ENCODE measurements at places on chromosomes 16 and 17.

- DNase-seq, result no peak
Measured at GRCh38 chr16:30829130-30830071, 42.4 kb upstream of the ZNF629 start.

GRCh38 chr17:4174556-4174955 lies 31.6 kb downstream of the CYB5D2 start:
- DNase-seq, result no peak

GRCh38 chr16:17107450-17107849 lies 363.3 kb downstream of the XYLT1 start:
- DNase-seq, result no peak

DNA sequence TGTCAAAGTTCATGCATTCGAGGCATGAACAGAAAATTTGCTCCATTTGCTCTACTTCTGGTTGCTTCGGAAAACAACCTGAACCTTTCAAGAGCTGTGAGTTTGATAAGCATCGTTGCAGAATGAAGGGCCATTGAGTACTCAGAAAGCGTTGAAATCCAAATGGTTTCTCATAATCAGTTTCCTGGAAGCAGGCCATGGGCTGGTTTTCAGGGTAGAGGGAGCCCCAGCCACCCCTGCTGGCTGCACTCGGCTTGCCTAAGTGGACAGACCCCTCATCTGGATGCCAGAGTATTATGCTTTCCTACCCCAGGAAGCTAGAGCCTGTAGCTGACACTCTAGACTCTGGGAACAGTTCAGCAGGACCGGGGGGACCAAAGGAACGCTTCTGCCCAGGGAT lies 24.4 kb downstream of the SCNN1G start:
- DNase-seq, result no peak

GRCh38 chr16:76280421-76281215 lies 3.4 kb downstream of the CNTNAP4 start:
- DNase-seq, result no peak

DNA sequence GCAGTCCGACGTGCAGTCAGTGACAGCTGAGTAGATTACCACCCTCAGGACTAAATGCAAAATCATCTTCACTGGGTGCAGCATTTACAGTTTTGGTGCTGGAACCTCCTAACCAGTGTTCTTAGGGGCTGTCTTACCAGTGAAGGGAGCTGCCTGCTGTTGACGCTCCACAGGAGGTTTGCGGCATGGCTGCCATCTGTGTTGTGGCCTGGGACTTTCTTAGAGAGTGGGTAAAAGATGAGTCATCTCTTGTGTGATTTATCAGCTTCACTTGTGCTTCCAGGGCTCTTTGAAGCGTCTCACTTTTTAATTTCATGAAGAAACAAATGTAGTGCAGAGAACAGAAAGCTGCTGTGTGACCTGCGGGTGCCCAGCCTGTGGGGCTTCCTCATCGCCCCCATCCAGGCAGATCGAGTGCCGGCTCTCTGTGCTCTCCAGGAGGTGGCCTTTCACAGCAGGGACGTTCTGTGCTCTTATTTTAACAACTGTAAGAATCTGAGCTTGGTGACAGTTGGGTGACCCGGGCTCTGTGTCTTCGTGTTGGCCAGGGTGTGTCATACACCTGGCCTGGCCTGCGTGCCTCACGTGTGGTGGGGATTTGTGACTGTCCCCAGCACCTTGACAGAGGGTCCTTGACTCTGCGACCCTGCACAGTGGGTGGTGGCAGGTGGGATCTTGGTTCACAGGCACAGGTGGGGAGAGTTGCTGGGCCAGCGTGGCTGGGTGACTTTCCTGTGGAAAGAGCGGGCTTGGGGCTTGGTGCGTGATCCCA lies 24.3 kb upstream of the ZNF750 start:
- DNase-seq, result peak; percentile 88

GRCh38 chr17:76597156-76598003 lies 11.7 kb upstream of the ST6GALNAC2 start:
- DNase-seq, result no peak

- no peak for DNase-seq
Measured at GRCh38 chr17:8955021-8955959, 10.2 kb downstream of the PIK3R5 start.

DNA sequence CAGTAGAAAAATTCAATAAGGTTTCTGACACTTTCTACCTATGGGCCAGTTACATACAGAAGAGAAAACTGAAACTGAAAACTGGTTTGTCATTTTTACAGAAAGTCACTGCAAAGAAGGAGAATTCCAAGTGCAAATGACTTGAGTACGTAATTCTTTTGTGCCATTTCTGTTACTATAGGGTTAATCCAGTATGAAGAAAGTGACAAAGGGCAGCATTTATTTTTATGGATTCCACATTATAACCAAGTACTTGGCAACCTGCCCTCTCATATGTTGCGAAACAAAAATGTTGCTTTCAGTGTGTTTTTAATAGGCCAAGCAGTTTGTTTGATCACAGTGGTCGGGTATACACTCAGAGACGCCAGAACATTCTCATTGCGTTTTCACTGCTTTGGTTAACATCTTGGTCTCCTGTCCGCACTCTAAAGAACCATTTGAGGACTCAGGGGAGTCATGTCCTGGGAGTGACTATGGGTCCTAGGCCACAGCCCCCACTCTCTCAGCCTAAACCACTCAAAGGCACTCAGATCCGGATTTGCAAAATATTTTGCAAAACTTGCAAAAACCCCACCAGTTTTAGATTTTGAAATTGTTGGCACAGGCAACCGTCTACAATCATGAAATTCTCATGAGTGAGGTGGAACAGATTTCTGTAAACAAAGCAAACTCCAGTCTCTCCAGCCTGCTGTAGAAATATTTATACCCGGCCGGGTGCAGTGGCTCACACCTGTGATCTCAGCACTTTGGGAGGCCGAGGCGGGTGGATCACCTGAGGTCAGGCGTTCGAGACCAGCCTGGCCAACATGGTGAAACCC lies 15.4 kb upstream of the HELZ start:
- DNase-seq, result peak; percentile 74

DNA sequence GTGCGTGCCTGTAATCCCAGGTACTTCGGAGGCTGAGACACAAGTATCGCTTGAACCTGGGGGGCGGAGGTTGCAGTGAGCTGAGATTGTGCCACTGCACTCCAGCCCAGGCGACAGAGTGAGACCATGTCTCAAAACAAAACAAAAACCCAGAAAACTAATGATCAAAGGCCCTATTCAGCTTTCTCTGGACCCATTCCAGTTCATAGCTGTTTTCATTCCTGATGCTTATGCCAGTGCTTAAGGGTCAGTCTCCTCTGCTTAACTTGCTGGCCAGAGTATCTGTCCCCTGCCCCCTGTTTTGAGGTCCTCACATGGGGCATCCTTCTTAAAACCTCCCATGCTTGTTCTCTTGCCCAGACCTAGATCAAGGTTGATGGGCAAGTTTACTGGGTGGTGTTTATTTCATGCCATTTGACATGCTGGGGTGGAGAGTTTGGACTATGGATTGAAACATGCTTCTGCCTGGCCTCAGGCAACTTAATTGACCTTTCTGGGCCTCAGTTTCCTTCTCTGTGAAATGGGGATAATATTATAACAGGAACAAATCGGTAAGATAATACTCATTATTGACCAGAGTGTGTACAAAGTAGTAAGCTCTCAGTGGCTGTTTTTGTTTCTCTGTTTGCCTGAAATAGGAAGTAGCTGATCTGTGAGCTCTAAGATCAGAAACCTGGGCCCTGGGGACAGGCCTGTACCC lies 369.8 kb downstream of the CPPED1 start:
- DNase-seq, result no peak

DNA sequence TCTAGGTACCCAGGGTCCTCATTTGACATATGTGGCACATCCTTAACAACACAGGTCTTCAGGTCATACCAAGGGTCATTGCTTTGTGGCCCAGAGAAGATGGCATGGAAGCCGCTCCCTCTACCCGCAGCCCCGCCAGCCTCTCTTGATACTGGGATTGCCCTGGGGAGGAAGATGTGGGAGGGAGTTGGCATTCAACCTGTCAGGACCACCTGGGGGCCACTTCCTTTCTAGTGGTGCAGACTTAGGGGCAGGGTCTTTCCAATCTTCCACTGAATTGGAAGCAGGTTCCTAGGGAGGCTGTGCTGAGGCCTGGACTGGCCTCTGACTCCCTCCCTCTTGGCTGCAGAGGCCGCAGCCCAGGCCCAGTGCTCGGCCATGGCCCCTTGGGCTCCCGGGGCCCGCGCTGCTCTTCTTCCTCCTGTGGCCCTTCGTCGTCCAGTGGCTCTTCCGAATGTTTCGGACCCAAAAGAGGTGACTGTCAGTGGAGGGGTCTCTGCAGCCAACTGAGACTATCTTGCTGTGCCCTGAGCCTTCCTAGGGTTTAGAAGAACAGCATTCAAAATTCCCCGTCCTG lies 5.1 kb upstream of the HEXIM1 start:
- no peak for DNase-seq

DNA sequence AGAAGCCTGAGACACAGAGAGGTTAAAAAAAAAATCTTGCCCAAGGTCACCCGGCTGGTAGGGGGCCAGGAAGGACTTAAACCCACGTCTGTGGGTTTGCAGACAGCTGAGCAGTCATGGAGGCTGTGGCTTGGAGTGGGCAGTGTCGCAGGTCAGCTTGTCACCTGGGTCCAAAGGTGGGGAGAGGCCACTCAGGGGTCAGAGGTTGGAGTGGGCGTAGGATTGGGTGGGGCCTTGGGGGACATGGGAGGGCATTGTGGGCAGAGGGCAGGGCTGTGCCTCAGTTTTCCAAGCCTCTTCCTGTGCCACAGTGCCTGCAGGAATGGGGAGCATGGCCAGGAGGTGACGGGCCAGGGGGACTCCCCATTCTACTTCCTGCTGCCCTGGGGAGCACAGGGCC lies 2.0 kb upstream of the NDRG4 start:
- no peak for DNase-seq

GRCh38 chr17:45021607-45022287 lies 29.7 kb downstream of the DCAKD start:
- peak; percentile 44 for DNase-seq

GRCh38 chr16:24085666-24086065 lies 170.5 kb upstream of the CACNG3 start:
- no peak for DNase-seq

DNA sequence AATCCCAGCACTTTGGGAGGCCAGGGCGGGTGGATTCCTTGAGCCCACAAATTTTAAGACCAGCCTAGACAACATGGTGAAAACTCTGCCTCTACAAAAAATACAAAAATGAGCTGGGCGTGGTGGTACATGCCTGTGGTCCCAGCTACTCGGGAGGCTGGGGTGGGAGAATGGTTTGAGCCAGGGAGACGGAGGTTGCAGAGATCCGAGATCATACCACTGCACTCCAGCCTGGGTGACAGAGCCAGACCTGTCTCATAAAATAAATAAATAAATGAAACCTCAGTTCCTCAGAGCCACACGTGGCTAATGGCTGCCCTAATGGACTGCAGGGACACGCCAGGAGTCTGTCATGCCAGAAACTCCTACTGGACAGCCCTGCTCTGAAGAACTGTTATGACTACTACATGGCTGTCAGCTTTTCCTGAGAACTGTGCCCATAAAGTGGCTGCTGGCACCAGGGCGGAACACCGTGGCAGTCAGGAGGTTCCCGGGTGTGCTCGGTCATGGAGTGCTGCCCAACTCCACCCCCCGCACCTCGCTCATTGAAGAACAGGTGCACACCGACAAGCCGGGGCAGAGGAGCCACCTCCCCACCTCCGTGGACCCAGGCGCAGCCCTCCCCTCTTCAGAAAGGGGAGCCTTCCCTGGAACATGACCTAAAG lies 4.3 kb downstream of the TMEM11 start:
- DNase-seq, result no peak

GRCh38 chr16:88448461-88449266 lies 4.4 kb upstream of the ZFPM1 start:
- no peak for DNase-seq

DNA sequence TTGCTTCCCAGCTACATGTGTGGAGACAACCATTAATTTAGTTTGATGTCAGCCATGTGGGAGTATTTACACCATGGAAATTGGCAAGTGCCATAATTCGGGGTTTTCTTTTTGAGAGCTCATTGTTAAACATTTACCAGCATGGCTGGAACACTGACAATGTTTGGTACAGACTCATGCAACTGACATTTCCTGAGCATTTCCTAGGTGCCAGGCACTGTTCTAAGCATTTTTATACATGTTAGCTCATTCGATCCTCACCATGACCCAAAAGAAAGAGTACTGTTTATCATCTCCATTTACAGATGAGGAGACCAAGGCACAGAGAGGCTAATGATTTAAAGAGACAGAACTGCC lies 86.9 kb downstream of the FOXL1 start:
- peak; percentile 90 for DNase-seq

GRCh38 chr16:74505011-74505410 lies 83.7 kb upstream of the CLEC18B start:
- no peak for DNase-seq

- DNase-seq, result peak; percentile 87
Measured at GRCh38 chr17:68302066-68302564, 10.8 kb downstream of the ARSG start.

DNA sequence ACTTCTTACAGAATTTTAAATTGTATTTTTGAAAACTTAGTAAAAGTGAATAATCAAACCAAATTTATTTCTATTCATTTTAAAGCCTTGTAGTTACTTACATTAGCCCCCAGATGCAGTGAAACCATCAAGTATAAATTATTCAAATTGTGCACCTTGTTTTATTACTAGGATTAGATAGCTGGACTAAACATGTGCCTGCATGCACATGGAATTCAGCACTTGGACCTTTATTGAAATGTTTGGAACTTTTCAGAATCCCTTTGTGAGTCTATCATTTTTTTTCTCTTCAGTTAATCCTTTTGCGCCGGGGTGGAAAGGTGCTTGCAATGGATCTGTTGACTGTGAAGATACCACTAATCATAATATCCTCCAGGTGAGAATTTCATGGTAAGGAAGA lies 4.7 kb downstream of the ZPBP2 start:
- DNase-seq, result peak; percentile 12

GRCh38 chr16:11689031-11689840 lies 21.0 kb downstream of the SNN start:
- DNase-seq, result no peak

DNA sequence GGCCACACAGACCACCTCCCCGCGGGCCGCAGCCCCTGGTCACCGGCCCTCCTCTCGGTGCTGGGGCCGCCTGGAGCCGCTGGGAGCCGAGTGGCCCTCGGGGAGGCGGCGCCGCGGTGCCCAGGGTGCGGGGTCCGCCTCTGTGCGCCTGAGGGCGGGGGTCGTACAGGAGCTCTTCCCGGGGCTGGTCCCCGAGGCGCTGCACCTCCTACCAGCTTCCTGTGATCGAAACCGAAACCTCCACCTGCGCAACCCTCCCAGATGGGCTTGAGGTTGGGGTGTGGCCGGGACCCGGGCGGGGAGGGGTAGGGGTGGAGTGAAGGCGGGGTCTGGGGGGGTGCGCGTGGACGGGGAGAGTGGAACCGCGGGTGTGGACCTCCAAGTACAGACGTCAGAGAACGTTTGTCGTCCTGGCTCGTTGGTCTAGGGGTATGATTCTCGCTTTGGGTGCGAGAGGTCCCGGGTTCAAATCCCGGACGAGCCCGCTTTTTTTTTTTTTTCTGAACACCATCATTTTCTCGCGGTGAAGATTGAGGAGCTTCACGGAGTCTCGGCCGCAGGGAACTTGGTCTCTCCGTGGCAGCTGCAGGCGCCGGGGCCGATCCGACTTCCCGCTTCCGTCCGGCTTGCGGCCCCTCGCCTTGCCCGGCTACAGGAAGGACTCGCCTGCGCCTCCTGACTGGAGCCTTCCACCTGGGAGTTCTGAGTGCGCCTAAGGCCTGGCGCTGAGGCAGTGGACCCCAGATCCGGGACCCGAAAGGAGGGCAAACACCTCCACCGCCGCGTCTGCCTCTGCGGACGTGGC lies 23.9 kb downstream of the ZNF213 start:
- DNase-seq, result peak; percentile 88

GRCh38 chr17:17778308-17779014 lies 58.3 kb downstream of the SREBF1 start:
- peak; percentile 55 for DNase-seq

- no peak for DNase-seq
Measured at GRCh38 chr17:27612160-27612770, 18.7 kb upstream of the LGALS9 start.

GRCh38 chr16:4414187-4414917 lies 2.0 kb downstream of the CORO7 start:
- no peak for DNase-seq
